ENCODE measurements at places on chromosomes 2 and 18. TPM values are rescaled to one million over a fixed set of nuclear protein-coding genes. Genes with fewer than 3 reads are reported as not detected.
A peak's percentile ranks its signal among the peaks of the same experiment; 100 is the strongest.

DNA sequence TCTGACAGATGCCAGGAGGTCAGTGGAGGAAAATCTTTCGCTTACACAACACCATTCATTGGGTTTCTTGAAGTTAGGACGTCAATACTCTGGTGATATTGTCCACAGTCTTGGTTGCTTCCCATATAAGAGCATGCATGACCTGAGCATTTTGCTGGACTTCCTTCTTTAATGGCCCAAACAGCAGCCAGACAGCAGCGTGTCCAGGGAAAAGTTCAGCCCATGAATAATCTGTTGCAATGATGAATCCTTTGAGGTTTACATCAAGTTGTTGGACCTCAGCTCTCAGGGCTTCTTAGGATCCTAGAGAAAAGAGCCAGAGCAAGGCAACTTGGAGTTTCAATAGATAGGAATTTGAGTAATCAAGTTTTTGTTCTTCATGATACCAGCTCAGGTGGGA is 155.6 kb upstream of the MGAT5 start:
- no peak overlapping the region for H3K4me3 ChIP-seq
- DNase-seq, result no peak
- no peaks in the 10 kb centered on the region for H3K4me1 ChIP-seq
- H3K27ac ChIP-seq, result no peak overlapping the region
- H3K27me3 ChIP-seq, result peaks cover 8% of the 10 kb centered on the region
- H3K36me3 ChIP-seq, result no peaks in the 10 kb centered on the region

- DNase-seq, result peak; percentile 38
- peak overlapping the region; percentile 96 for H3K27ac ChIP-seq
- peaks cover 69% of the 10 kb centered on the region for H3K36me3 ChIP-seq
- H3K4me1 ChIP-seq, result peaks cover 58% of the 10 kb centered on the region
- H3K27me3 ChIP-seq, result no peaks in the 10 kb centered on the region
- H3K4me3 ChIP-seq, result peak overlapping the region; percentile 73
These were observed 8.7 kb downstream of the STK17B start for GRCh38 chr2:196162586-196163175.

DNA sequence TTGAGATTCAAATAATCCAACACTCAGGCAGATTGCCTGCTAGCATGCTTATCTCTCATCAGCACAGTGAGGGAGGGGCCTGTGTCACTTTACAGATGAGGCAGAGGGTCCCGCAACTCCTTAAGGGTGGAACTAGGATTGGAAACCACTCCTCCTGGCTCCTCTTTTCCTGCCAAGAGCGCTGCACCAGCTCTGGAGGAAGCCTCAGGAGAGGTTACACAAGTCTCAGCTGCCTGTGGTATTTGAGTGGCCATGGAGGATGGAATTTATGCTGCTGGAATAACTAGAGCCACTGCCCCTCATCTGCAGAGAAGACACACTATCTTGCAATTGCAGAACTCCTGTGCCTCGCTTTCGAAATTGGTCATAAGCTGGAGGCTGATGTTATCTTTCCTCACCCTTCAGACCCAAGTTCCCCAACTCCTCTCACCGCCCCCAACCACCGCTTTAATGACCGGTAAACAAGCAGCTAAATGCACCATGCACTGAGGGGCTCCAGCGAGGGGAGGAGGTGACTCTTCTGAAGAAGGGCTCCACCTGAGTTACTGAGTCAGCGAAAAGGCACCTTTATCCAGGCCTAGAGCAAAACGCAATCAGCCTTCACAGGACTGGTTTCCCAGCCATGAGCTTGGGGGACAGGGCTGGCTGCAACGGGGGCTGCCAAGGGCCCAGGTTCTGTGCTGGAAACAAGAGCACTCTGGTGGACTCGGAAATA is 245.8 kb downstream of the SOX11 start:
- no peaks in the 10 kb centered on the region for H3K4me1 ChIP-seq
- H3K27me3 ChIP-seq, result no peaks in the 10 kb centered on the region
- no peak overlapping the region for H3K4me3 ChIP-seq
- H3K27ac ChIP-seq, result no peak overlapping the region

DNA sequence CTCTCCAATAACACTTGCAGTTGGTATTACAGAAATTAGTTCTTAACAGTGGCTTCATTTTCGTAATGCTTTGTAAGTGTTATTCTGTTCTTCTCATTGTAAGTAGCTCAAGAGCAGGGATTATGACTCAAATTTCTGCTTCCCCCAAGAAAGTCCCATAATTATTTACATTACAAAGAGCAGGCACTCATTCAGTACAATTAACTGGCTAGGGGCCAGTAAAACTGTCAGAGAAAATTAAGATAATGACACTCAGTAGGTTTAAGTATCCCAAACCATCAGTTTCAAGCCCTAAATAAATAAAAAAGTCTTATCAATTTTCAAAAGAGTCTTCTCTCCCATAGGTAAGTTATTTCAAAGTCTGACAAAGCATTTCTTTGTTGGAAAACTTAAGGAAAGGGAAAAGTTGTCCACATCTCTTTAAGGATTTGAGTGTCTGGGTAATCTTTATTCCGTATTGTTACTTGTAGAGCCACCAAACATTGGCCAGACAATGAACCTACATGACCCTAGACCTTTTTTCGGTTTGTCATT is 137.1 kb downstream of the ARHGAP28 start:
- H3K4me3 ChIP-seq, result no peak overlapping the region
- no peak for DNase-seq
- H3K27me3 ChIP-seq, result peaks cover 2% of the 10 kb centered on the region
- no peaks in the 10 kb centered on the region for H3K4me1 ChIP-seq
- no peaks in the 10 kb centered on the region for H3K36me3 ChIP-seq

DNA sequence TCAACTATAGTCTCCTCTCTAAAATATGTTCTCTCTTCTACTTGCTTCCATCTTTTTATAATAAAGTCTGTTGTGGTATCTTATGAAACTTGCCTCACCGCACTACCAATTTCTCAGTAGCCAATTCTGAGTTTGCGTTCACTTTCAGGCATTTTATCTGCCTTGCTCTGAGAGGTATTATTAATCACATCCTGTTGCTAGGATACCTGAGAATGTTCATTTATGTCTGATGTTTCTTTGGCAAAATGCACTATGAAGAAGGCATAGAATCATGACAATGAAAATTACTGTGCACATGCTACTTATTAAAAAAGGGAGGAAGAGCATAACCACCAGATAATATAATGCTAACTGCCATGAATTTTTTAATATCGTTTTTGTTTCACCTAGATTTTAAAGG is 130.2 kb downstream of the CHST9 start:
- no peaks in the 10 kb centered on the region for H3K4me1 ChIP-seq
- H3K27ac ChIP-seq, result no peak overlapping the region
- no peaks in the 10 kb centered on the region for H3K36me3 ChIP-seq
- H3K27me3 ChIP-seq, result no peaks in the 10 kb centered on the region

- H3K36me3 ChIP-seq, result peaks cover 4% of the 10 kb centered on the region
- DNase-seq, result no peak
- no peaks in the 10 kb centered on the region for H3K4me1 ChIP-seq
- peak overlapping the region; percentile 16 for H3K27ac ChIP-seq
- H3K27me3 ChIP-seq, result no peaks in the 10 kb centered on the region
These were observed 150.3 kb upstream of the DNMT3A start for GRCh38 chr2:25491966-25492532.

DNA sequence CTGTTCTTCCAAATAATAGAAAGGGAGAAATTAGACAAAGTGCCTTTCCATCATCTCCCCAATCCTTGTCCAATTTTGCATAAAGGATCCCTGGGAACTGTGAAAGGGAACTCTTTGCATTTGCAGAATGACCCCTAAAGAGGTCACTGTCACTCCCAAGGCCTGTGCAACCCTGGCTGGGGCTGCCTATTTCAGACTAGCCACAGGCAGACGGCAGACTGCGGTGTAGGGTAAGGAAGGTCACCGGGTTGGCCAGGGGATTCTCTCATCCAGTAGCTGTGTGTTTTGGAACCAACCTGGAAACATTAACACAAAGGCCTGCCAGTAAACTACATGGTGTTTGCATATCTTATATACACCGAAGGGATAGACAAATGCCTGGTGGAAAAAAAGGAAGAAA is 818.7 kb downstream of the BCL11A start:
- no peak overlapping the region for H3K27ac ChIP-seq
- no peaks in the 10 kb centered on the region for H3K36me3 ChIP-seq
- no peaks in the 10 kb centered on the region for H3K4me1 ChIP-seq
- no peak overlapping the region for H3K4me3 ChIP-seq
- no peaks in the 10 kb centered on the region for H3K27me3 ChIP-seq

DNA sequence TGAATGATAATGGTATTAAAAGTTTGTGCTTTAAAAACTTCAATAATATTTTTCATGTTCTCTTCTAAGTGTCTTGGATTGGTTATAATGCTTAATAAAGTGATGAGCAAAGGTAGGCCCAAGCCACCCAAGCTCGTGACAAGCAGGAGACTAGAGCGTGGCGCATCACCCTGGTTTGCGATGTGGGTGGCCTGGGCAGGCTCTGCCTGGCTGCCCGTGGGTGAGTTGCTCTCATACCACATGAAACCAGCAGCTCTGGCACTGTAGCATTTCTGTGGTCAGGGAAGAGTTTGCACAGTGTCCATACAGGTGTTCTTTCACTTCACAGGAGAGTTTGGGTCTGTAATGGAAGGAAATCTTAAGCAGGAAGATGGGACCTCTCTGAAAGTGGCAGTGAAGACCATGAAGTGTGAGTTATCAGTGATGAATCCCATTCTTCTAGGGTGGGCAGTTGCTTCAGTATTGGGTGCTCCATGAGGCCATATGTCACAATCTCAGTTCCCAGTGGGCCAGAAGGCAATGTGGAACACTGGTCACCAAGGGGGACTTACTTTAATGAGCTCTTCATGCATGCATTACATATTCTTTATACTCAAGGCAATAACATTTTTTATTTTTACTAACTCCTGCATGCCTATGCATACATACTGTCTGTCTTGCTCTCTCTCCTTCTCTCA is 51.4 kb upstream of the TMEM87B start:
- H3K36me3 ChIP-seq, result no peaks in the 10 kb centered on the region
- peaks cover 9% of the 10 kb centered on the region for H3K4me1 ChIP-seq
- H3K27ac ChIP-seq, result no peak overlapping the region
- no peak overlapping the region for H3K4me3 ChIP-seq
- H3K27me3 ChIP-seq, result no peaks in the 10 kb centered on the region

DNA sequence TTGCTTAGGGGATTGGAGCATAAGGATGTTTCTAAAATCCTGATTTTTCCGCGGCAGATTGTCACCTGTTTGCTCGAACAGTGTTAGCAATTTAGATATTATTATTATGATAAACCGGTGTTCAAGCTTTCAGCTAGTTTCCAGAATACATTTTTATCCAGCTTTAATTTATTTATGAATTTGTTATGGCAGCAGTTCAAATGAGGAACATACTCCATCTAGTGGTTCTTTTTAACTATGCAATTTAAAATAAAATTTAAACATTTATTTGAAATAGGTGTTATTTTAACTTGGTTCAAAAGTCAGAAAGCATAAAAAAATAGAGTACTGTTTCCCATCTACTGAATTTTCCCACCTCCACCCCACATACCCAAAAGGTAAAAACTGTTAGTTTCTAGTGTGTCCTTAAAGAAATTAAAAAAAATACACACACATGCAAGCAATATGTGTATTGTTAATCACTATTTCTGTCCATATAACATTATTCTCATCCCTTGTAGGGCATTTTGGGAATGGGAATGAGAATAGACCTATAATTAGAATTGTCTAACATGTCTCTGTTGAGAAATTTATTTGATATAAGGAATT is 23.2 kb downstream of the ACOXL start:
- no peak for DNase-seq
- H3K27ac ChIP-seq, result no peak overlapping the region
- peaks cover 32% of the 10 kb centered on the region for H3K27me3 ChIP-seq
- H3K4me1 ChIP-seq, result no peaks in the 10 kb centered on the region

GRCh38 chr2:187995556-187995955 is 296.1 kb upstream of the GULP1 start:
- no peak overlapping the region for H3K27ac ChIP-seq
- H3K4me1 ChIP-seq, result no peaks in the 10 kb centered on the region
- H3K27me3 ChIP-seq, result peaks cover 2% of the 10 kb centered on the region

- DNase-seq, result no peak
- peak overlapping the region; percentile 63 for H3K4me3 ChIP-seq
These were observed 109.0 kb downstream of the BCL2 start for GRCh38 chr18:63210521-63210920.

- H3K36me3 ChIP-seq, result no peaks in the 10 kb centered on the region
- no peak overlapping the region for H3K4me3 ChIP-seq
- no peaks in the 10 kb centered on the region for H3K4me1 ChIP-seq
- DNase-seq, result no peak
These were observed 29.2 kb upstream of the UXS1 start for GRCh38 chr2:106223347-106223746.

DNA sequence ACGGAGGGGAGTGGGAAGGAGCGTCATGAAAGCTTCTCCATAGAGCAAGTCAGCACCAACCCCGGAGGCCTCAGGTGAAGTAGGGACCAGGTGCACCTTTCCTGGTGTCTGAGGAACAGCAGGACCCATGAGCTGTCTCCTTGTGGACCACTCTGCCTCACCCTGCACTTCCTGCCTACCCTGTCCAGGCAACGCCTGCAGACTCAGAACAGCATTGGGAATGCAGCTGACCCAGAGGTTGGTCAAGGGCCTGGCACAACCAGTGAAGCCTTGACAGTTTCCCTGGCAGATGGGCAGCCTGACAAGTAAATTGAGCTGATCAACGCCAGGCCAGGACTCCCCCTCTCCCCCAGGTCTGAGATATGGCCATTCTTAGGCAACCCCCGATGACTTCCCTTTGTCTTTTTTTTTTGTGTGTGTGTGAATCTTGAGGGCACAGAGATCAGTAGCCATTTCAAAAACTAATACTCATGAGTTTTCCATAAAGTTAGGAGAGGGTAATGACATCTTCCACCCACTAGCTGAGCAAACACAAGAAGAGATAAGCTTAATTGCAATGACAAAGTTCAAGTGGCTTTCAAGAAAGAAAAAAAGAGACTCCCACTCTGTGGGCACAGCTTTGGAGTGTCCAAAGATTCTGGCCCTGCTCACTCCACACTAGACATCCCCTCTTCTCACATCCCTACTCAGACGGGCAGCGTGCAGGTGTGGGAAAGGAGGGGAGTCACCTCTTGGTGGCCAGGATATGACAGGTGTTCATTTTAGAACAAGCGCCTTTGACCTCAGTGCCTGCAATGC is 3.5 kb upstream of the FABP1 start:
- no peak overlapping the region for H3K27ac ChIP-seq
- H3K27me3 ChIP-seq, result peaks cover 4% of the 10 kb centered on the region
- no peak overlapping the region for H3K4me3 ChIP-seq

- no peak overlapping the region for H3K27ac ChIP-seq
- no peak for DNase-seq
- no peaks in the 10 kb centered on the region for H3K36me3 ChIP-seq
- H3K27me3 ChIP-seq, result peaks cover 6% of the 10 kb centered on the region
- no peak overlapping the region for H3K4me3 ChIP-seq
These were observed 37.1 kb downstream of the SNTG2 start for GRCh38 chr2:987789-988188.

GRCh38 chr2:113974727-113975126 is 84.8 kb downstream of the ACTR3 start:
- H3K4me3 ChIP-seq, result no peak overlapping the region
- H3K27ac ChIP-seq, result no peak overlapping the region
- H3K27me3 ChIP-seq, result no peaks in the 10 kb centered on the region
- peaks cover 10% of the 10 kb centered on the region for H3K4me1 ChIP-seq

DNA sequence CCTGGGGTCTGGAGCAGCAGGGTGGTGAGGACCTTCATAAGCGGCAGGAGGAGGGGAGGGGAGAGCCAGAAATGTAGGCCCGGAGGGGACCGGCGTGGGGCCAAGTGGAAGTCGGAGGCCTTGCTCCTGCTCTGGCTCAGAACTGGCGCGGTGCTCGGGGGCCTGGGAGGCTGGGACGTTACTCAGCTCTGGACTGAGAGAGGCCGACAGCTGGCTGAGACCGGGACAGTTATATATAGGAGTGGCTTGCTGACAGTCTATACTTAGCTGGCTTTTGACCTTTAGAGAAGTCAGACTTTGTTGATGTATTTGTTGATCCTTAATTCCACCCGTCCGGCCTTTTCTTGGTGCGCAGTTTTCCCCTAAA is 15.7 kb downstream of the IGFBP5 start:
- DNase-seq, result no peak
- no peak overlapping the region for H3K27ac ChIP-seq
- no peaks in the 10 kb centered on the region for H3K36me3 ChIP-seq
- H3K4me3 ChIP-seq, result no peak overlapping the region
- H3K4me1 ChIP-seq, result peaks cover 2% of the 10 kb centered on the region
- peaks cover 13% of the 10 kb centered on the region for H3K27me3 ChIP-seq

The ASXL3 gene
- total RNA-seq, result not detected
